ENCODE measurements at places on chromosomes 1 and 21.

DNA sequence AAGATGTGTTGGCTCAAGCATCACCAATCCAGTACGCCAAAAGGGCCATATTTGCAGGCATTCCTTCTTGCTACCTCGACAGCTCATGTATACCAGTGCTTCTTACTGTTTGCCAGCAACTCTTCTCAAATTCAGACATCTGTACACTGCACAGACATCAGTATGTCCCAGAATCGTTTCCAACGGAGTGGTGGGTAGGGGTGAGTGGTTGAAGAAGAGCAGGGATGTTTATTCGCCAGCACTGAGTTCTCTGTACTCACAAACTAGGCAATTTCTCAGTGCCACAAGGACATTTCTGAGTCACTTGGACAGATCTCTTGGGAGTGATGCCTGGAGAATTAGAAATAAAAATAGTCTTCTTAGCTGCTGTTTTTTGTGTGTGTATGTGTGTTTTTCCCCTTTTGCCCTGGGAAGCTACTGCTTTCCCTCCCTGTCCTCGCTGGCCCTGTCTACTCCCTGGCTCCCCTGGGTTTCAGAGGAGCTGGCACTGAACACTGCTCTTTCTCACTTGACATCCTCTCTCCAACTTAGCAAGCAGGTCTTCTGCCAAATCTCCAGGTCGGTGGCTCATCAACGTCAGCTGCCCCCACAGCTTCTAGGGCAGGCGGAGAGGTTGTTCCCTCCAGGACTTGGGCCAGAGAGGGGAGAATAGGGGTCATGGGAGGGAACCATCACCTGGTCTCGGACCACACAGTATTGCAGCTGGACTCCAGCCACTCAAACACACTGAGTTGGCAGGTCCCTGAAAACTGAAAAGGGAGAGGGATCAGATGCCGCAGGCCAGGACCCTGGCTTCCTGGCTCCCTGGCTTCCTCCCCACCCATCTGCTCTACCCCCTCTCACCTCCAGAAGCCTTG lies 90.5 kb downstream of the NMNAT2 start:
- no peak for DNase-seq

DNA sequence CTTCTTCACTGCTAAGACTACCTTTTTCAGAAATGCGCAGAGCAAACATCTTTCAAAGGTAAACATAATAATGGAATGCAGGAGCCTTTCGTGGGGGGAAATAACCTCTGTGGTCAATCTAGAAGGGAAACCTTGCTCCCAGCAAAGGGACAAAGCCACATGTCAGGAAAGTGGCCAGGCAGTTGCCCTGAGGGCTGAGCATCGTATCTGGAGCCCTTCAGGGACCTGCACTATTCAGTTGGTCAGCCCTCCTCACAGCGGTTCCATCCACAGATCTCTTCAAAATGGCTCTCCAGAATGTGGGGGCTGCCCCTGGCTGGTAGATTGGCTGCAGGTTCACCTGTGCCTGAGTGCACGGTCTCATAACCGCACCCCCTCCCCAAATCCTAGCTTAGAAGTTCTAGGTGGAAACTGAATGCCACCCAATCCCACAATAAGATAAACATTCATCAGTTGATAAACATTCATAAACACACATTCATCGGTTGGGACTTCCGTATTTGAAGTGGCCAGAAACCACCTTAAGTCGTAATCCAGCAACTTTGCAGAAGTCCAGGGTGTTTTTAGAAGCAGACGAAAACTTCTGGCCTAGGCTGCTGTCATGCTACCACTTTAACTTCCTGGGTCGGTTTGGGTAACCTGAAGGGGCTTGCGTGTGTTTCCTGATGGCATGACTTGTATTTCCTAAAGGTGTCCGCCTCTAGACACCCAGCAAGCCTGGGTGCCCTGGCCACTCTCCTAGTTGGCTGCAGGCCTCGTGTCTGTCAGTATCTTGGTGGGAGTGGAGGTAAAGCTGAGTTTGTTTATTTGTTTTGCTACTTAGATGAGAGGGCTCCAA lies 50.5 kb downstream of the RASSF5 start:
- DNase-seq, result no peak

- no peak for DNase-seq
Observed at GRCh38 chr1:17579951-17580939, 40.7 kb downstream of the ARHGEF10L start.

DNA sequence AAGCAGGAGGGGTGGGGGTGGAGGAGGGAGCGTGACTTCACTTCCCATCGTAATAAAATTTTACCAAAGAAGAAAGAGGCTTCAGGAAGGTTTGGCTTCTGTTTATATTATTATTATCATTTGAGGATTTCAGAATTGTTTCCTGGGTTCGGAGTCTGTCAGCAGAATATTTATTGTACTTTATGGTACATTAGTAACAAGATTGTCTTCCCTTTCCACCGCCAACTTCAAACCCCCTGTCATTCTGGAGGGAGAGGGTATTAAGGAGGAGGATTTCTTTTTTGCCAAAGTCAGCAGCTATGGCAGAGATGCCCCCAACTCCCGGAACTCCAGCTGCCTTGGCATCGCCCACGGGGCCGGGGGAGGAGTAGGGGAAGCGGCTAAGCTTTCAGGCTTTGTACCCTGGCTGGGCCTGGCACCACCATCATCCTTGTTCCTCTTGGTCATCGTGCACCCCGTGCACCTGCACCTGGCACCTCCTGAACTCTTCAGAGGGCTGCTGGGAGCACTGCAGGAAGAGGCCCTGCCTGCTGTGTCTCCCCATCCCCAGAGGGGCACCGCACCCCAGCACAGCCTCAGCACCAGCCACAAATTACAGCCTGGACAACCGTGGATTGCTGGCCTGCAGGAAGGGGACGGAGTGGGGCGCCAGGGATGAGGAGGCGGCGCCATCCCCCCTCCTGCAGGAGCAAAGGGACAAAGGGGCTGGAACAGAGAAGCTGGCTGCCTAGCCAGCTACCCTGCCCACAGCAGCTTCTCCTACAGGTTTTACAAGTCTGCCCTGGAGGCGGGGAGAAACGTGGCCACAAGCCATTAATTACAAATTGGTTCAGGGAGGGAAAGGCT lies 24.0 kb upstream of the PAX7 start:
- DNase-seq, result no peak

DNA sequence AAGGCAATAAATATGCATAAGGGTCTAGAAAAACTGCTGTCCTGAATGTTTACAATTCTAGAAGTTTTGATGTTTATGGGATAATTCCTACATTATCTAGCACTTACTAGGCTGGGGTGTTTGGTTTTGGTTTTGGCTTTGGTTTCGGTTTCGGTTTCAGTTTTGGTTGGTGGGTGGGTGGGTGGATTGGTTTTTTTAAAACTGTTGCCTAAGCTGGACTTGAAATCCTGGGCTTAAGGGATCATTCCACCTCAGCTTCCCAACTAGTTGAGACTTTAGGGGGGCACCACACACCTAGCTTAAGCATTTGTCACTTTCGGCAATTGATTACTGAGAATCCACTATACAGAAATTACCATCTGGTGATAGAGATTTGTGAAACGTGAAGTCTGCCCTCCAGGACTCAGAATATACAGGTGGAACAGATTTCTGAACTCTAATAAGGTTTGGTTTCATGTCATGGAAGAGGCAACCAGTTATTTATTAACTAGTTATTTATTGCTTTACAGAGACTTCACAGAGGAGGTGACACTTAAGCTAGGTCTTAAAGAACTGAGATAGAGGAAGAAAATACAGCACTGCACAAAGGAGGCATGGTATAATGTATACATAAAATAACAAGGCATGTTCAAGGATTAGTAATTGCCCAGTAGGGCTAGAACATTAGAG lies 69.6 kb downstream of the PIK3R3 start:
- peak; percentile 57 for DNase-seq

DNA sequence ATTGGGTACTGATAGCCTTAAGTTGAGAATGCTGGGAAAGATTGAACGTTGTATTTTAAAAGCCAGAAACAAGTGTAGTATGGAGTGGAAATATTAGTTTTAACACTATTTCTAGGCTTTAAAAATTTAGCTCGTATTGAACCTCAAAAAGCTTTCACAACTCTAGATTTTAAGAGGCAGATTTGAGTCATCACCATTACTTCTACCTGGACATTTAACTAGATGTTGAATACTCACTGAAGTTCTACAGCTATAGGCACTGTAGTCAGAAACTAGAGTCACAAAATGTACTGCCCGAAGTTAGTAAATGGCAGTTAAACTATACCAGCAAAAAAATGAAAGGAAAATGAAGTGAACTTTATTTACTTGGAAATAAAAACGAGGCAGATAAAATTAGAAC lies 96.5 kb downstream of the NEK7 start:
- no peak for DNase-seq

- no peak for DNase-seq
Observed at GRCh38 chr1:52926864-52927211, 238 bp upstream of the SCP2 start.

DNA sequence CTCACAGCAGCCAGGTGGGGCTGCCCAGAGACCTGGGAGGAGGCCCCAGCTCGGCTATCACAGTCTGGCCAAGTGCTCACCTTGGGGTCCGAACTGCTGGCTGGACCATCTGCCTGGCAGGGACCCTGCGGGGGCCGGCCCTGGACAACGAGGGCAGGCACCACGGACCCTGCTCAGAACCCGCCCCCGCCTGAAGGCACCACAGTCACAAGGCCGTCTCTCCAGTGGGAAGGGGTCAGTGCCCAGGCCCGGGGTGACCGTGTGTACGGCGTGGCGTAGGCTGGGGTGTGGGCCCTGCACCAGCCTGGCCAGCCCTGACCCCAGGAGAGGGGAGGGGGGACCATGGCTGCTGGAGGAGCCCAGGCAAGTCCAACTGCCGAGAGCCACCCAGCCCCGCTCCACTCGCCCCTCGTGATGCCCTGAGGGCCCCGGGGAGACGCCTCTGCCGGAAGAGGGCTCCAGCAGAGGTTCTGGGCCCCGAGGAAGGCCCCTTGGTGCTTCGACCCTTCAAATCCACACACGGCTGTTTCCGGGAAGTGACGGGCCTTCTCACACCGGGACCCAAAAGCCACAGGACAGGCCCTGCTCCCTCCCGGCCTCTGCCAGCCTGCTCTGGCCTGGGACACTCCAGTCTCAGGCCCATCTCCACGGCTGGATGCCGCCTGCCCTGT lies 11.2 kb upstream of the RNF223 start:
- DNase-seq, result no peak

DNA sequence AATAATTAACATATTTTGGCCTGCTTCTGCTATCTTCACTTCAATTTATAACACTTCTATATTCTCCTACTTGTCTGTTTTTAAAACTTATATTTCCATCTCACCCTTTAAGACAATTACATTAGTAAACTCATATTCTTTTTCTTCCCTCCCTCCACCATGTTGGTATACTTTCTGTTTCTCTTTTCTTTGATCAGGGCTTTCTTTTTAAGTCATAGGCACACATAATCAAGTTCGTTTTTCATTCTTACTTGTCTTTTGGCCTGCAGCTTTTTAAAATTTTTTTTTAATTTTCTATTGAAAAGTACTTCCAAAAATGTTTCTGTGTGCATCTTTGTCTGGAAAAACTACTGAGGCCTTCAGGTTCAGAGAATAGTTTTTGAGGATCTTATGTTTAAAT lies 2.3 kb downstream of the PYHIN1 start:
- DNase-seq, result no peak

GRCh38 chr1:179025125-179025974 lies at the start of gene FAM20B:
Gene FAM20B (plus strand): TSS chr1:179025894. CDS start chr1:179043848, 17,954 bp downstream.
- peak; percentile 93 for DNase-seq

DNA sequence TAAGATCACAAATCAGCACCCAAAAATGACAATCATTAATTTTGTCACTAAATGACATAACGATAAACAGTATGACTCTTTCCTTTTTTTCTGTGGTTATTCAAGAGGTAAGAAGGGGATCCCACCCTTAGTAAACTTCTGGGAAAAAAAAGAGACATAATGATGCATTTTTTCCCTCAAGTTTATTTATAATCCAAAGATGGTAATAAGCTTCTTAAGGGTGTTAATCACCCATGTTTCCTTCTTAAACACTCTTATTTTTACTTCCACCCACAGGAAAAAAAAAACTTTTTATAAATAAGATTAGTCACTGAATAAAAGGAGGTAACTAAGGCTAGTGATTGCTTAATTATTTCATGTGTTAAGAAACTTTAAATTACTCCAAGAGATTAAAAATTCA lies 24.7 kb downstream of the RGS1 start:
- no peak for DNase-seq

- no peak for DNase-seq
Observed at GRCh38 chr1:63403386-63403785, 36.0 kb downstream of the ALG6 start.

DNA sequence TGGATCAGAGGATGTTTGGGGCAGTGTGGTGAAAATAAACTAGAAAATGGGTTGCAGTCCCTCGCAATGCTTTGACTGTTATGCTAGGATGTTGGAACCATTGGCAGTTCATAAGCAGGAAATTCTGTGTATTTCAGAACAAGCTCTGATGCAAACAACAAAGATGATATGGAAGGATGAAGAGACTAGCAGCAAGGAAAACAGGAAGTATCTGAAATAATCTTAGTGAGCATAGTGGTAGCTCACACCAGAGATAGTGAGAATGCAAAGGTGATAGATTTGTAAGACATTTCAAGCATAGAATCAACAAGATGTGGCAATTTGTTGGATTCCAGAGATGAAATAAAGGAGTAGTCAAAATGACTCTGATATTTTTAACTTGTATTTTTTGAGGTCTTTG lies 11.1 kb upstream of the RCC1 start:
- DNase-seq, result no peak

DNA sequence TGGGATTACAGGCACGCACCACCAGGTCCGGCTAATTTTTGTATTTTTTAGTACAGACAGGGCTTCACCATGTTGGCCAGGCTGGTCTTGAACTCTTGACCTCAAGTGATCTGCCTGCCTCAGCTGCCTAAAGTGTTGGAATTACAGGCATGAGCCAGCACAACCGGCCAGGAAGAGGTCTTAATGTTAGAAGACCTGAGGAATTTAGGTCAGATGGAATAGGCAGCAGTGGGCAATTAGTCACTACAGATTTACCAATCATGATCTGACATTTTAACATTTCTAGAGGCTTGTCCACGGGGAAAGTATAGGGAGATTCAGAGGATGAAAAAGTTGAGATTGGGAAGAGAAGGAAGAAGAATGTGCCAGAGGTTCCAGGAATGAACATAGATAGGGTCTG lies 8.9 kb upstream of the APP start:
- no peak for DNase-seq

DNA sequence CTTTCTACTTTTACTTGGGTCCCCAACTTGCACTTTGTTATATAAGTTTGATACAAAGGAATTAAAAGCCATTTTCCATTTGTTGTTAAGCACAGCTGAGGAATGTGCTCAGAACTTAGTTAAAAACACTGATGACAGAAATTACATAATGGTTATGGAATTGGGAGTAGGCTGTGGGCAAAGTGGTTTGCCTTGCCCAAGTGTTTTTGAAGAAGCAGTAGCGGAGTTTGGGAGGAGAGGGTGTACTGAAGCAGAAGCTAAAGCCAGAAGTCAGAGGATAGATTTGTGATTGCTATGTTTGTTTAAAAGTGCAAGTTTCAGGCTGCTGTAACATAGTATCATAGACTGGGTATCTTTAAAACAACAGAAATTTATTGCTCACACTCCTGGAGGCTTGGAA lies 391.8 kb downstream of the DUSP10 start:
- DNase-seq, result no peak

GRCh38 chr1:239067480-239067879 lies 318.9 kb upstream of the CHRM3 start:
- no peak for DNase-seq
